ENCODE measurements at places on chromosomes 1 and 21.
A peak's percentile ranks its signal among the peaks of the same experiment; 100 is the strongest.

DNA sequence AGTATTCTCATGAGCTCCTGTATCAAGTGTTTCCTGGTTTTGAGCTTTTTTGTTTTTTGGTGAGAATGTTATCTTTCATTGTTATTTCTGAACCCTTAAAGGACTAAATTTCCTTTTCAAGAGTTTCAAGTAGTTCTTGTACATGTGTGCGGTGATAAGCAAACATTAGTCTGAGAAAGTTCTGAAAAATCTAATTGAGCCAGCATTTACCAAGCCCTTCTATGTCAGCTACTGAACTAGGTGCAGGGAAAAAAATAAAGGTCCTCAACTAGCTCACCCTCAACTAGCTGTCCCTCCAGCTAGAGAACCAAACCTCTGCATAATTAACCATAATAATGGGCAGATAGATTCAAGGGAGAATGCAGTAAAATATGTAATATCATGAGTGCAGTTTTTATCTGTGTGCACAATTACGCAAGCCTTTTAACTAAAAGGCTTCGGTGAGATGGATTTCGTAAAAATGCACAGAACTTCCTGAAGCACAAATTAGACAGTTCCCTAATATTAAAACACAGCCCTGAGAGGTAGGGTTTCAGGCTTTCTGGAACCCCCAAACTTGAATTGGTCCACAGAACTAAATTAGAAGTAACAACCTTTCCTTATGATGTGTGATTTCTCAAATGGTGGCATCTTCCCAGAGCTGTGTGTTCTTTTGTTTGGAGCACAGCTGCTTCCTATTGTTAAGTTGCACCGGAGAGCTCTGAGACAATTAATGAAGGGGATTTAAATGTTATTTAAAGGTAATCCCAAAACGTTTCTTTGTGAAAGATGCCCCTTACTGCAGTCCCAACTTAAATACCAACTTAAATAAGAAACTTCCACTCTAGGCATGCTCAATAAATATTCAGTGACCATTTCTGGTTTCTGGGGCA is 165.8 kb downstream of the NFIA start:
- DNase-seq: no peak

DNA sequence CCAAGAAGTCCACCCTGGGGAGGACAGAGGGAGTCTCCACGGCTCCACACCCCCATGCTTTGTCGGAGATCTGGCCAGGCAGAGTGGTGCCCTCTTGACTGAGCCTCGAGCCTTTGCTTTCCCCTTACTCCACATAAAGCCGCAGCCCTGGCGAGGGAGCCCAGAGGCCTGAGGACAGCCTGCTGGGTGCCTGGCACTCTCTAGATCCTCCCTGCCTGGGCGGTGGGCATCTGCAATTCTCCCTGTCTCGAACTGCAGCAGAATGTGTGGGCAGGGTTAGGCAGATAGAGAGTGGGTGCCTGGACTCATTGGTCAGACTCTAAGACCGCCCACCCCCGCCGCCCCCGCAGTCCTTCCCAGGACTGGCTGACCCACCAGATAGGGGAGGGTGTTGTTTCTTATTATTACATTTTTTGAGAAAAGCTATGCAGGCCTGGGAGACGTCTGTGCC is 13.9 kb downstream of the EPHX1 start:
- no peak for DNase-seq

GRCh38 chr21:15682186-15682895 is 47.4 kb upstream of the USP25 start:
- DNase-seq: no peak

DNA sequence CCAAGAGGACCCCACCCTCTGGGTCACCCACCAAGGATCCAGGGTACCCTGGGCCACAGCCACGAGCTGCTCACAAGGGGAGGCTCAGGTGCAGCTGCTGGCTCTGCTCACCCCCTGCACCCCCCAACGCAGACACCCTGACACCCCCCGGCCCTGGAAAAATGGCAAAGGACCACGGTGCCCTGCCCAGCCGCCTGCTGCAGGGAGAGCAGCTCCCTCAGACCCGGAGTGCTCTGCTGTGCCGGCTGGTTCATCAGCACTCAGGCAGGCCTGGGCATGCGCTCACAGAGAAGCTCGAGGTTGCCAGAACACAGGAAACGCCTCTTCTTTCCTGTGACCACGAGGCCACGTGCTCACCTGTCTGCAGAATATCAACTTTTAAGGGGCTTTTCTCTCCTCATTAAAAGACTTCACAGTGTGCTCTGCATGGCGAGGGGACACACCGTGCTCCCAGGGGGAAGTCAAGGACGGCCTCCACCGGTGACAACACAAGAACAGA is 4.3 kb upstream of the C1QTNF12 start:
- DNase-seq: no peak

- DNase-seq: no peak
Observed at GRCh38 chr1:33152685-33153432, 29.0 kb downstream of the TRIM62 start.

DNA sequence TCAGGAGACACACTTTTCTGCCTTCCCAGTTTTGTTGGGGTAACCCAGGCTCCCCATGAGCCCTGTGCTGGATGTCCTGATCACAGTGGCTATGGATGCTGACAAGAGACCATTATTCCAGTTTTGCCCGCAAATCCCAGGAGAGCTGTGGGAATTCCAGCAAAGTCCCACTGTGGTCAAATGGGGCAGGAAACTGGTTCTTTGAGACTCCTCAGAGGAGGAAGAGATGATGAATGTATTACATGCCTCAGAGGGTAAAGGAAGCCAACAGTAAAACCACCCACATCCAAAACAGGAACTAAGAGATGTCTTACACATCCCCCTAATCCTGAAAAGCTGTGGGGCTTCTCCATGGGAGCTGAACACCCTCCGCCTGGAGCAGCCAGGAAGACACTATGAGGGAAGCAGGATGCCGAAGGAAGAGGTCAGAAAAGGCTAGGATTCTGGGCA is 12.8 kb upstream of the MPZL1 start:
- DNase-seq: no peak

DNA sequence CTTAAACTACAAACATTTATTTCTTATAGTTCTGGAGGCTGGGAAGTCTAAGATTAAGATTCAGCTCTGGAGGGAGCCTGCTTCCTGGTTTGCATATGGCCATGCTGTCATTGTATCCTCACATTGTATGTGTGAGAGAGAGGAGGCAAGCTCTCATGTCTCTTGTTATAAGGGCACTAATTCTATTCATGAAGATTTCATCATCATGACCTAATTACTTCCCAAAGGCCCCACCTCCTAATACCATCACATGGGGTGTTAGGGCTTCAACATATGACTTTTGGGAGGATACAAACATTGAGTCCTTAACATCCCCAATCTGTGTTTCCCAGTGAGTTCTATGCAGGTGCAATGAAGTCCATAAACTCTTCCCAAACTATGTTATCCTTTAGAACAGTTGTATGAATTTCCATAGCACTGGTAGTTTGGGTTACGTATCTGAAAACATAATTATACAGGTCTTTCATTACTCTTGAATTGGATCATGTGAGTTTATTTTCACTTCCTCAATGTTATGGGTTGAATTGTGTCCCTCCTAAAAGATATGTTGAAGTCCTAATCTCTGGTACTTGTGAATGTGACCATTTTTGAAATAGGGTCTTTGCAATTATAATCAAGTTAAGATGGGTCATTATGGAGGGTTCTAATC is 124.2 kb downstream of the RUNX1 start:
- no peak for DNase-seq

- DNase-seq: no peak
Observed at GRCh38 chr1:214920337-214920736, 162.2 kb upstream of the KCNK2 start.

- DNase-seq: peak; percentile 15
Observed at GRCh38 chr1:168636642-168637111, 60.3 kb downstream of the XCL1 start.

- DNase-seq: no peak
Observed at GRCh38 chr1:204176049-204176448, 9.9 kb upstream of the REN start.

DNA sequence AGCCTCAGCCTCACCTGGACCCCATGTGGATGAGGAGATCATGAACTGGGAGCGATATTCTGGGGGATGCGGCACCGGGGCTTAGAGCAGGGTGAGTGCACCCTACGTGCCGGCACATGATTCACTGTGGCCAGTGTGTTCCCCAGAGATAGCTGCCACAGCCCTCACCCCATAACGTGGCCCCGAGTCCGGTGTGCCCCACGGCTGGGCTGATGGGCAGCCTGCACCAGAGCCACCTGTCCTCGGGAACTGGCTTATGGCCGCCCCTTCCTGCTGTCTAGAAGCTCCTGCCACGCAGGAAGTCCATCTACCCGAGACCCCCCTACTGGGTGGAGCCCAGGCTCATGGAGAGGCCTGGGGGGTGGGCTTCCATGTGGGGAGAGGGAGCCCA is 39.1 kb upstream of the SLC19A1 start:
- no peak for DNase-seq

GRCh38 chr1:2891923-2892448 is 90.5 kb upstream of the TTC34 start:
- DNase-seq: no peak

DNA sequence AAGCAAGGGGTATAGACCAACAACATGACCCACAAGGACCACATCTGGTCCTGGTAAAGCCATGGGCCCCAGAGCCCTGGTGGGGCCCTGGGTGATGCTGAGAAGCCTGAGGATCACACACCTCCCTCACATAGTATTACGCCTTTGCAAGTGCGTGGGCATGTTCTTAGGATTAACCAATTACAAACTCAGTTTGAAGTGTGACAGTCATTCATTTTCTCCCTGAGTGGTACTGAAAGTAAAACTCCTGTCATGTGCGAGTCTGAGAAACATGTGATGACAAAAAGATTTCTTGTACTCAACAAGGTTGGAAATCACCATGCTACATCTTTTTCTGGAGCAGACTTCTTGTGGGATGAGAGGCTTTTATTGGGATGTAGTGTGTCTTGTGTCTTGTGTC is 315.3 kb upstream of the DUSP10 start:
- DNase-seq: no peak

- DNase-seq: no peak
Observed at GRCh38 chr1:165842671-165843129, 15.3 kb downstream of the UCK2 start.

- DNase-seq: no peak
Observed at GRCh38 chr1:178371235-178371634, 125.5 kb downstream of the CLEC20A start.

DNA sequence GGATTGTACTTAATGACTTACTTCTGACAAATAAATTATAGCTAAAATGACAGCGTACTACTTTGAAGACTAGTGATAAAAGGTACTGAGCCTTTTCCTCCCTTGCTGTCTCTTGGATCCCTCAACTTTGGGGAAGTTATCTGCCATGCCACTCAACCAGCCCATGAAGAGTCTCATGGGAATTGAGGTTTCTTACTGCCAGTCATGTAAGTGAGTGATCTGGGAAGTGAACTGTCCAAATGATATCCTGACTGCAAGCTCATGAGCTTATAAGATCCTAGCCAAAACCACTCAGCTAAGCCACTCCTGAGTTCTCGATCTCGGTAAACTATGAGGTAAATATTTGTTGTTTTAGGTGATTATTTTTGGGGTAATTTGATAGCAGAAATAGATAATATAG is 247.8 kb downstream of the NCAM2 start:
- no peak for DNase-seq

GRCh38 chr1:20102875-20103274 is 16.5 kb downstream of the PLA2G2D start:
- DNase-seq: no peak

- no peak for DNase-seq
Observed at GRCh38 chr1:85062425-85063026, 14.2 kb upstream of the MCOLN3 start.

DNA sequence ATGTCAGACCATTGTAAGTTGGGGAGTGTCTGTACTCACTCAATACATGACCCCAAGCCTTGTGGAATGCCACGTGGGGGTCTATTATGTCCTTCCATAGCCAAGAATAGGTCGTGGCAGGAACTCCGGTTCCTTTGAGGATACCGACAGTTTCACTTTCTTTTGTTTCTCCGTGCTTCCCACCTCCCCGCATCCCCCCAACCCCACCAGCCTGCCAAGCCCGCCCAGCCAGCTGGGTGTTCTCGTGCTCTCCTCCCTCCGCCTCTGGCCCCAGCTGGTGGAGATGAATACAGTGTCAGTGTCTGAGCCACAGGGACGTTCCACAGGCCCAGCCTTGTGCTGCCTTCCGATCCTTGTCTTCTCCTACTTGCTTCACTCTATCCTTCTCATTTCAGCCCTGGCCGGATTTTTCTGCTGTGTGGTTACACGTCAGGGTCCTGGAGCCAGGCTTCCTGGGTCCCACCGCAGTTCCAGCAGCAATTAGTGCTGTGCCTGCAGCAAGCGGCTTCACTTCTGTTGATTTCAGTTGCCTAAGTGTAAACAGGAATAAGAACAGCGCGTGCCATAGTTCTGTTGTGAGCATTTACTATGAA is 4.1 kb upstream of the AGTRAP start:
- peak; percentile 52 for DNase-seq

DNA sequence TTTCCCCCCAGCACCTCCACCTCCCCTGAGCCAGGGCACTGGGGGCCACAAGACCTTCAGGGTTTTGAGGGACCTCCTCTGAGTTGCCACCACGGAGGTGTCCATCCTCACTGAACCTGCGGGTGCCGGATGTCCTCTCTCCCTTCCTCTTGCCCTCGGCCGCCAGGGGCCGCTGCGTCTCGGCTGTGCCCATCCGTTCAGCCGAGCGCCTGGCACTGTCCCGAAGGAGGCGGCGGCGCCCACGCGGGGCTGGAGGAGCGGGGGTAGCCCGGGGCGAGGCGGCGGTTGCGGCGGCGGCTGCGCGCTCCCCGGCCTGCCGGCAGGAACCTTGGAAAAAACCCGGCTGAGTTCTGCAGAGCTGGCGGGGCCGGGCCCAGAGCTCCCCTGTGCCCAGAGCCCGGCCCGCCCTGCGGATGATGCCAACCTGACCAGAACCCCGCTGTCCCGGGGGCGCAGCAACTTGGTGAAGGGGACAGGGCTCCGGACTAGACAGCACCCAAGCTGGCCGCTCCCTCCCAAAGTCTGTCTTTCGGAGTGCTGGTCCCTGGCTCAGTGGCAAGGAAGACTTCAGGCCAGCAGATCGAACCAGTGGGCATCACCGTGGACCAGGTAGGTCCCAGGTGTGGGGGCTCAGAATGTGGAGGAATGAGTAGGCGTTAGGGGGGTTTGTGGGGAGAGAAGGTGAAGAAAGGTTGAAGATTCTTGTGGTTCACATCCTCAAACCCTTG is 3.7 kb upstream of the PPM1J start:
- peak; percentile 83 for DNase-seq

DNA sequence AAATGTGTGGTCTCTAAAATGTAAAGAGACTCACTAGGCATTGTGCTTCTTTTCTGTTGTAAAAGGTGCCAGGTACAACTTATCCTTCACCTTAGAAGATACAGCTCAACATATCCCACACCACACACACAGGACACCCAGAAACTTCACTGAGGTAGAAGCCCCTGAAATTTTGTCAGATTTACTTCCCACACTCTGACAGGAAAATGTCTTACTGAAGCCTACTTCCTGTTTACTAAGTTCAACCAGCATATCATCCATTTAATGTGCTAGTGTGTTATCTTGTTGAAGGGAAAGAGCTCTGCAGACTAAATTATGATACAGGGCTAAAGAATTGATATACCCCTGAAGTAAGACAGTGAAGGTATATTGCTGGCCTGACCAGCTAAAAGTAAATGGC is 39.9 kb upstream of the INSL5 start:
- DNase-seq: no peak

GRCh38 chr21:25772686-25773085 is 37.9 kb downstream of the GABPA start:
- DNase-seq: no peak

- peak; percentile 12 for DNase-seq
Observed at GRCh38 chr1:170562646-170563338, 30.8 kb downstream of the GORAB start.

GRCh38 chr1:32334864-32335534 is 1.0 kb downstream of the MARCKSL1 start:
- DNase-seq: peak; percentile 77

Measured in mucosa of descending colon (tissue), 3 donors.